Hypothalamus (tissue), 51 donors: ENCODE measurements at places on chromosomes 5 and 9.

- no peak for DNase-seq
These were observed 87.3 kb downstream of the PRDM6 start for GRCh38 chr5:123176224-123176937.

- DNase-seq: peak; percentile 43
These were observed 130.1 kb upstream of the OSMR start for GRCh38 chr5:38715696-38716095.

- DNase-seq: no peak
These were observed 424.2 kb upstream of the GRIA1 start for GRCh38 chr5:153066281-153066680.

GRCh38 chr5:78275998-78276543 lies 18.4 kb downstream of the AP3B1 start:
- DNase-seq: no peak

GRCh38 chr5:160545832-160546231 lies 124.2 kb downstream of the PTTG1 start:
- DNase-seq: no peak

GRCh38 chr9:68640421-68641089 lies 64.5 kb upstream of the PIP5K1B start:
- DNase-seq: no peak

GRCh38 chr9:134681061-134681661 lies 39.6 kb downstream of the COL5A1 start:
- no peak for DNase-seq

- DNase-seq: no peak
These were observed 158.0 kb downstream of the MAPKAP1 start for GRCh38 chr9:125549039-125549438.

- no peak for DNase-seq
These were observed 164.2 kb upstream of the PUM3 start for GRCh38 chr9:3008091-3008490.

- no peak for DNase-seq
These were observed 3.2 kb upstream of the UHRF2 start for GRCh38 chr9:6409811-6410210.

DNA sequence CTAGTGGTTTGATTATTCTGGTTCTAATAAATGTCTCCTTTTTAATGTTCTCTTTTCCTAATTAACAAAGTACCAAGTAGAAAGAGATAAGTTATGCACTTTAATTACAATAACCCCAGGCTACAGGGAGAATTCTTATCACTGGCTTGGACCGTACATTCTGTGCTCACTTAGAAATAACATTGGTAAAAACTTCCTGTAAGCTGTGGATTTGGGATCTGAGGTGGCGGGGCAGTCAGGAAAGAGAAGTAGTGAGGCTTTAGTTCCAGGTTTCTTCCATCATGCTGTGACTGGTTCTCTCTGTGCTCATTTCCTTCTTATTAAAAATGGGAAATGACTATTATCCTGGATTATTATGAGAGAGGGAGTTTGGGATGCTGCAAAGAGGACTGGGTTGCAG lies 142.0 kb downstream of the EGFLAM start:
- DNase-seq: no peak

DNA sequence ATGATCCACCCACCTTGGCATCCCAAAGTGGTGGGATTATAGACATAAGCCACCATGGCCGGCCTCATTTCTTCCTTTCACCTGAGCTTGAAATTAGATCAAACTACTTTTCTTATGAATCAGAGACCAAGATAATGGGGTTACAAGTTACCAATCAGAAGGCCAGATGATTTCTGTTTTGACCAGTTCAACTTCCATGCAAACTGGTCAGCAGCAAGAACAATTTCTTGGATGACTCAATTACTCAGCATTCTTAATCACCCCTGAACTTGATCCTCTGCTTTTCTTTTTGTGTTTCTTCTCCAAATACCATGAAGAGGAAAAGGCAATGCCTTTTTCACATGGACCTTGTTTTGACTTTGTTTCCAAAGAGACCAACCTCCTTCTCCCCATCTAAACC lies 10.0 kb upstream of the PLIN2 start:
- DNase-seq: no peak

DNA sequence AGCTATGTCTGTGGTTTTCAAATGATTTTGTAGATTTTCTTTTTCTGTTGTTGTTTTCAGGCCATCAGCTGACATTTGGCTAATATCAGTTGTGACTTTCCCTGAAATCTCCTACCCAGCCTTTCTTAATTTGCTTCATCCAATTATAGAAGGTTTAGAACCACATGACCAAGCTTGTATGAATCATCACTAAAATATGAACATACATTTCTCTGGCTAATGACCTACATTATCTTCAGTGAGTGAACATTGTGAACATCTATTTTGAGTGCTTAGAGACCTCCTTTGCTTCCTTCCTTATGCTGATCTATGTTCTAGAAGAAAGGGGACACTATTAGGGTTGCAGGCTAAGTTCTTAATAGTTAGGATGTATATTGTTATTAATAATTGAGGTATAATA lies 532.5 kb downstream of the RAB3C start:
- DNase-seq: no peak

DNA sequence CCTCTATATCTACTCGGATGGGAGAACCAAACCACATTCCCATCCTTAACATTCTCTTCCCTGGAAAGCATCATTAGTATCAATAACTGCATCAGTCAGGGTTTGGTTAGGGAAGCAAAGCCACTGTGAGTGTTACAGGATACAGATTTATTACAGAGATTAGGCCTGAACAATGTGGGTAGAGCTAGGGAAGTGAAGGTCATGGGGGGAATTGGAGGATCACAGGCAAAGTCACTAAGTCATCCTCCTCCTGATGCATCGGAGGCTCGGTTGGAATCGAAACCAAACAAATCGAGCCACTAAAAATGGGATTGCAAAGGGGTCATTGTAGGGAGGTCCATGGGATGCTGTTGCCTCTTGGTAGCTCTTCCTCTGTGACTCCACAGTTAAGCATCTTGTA lies 61.8 kb upstream of the ZBTB43 start:
- DNase-seq: no peak

DNA sequence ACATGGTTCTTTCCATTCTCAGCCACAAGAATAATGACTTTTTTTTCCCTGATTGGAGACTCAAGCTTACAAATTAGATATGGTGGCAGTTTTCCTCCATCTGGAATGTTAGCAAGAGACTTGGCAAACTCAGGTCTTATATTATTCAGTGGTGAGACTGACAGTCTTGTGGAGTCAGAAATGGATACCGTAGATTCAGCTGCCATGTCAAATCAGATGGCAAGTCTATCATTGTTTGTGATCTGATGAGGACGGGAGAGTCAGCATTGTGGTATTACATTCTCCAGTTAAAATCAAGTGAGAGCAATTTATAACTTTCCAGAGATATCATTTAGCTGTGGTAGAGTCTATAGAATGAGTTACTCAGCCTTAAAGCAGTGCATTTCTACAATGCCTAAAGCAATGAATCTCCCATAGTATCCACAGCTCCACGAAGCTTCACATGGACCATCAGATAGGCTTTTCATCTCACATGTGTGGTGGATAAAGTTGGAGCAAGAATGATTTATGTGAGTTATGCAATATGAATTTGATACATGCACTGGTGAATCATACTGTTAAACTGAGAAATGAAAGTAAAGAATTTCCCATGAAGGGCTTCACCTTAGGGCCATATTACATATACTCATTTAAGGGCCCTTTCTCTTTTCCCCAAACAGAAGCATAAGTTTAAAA lies 430.6 kb downstream of the ZNF608 start:
- DNase-seq: no peak

GRCh38 chr9:98381311-98382103 lies 126.1 kb upstream of the TBC1D2 start:
- no peak for DNase-seq

GRCh38 chr5:33227247-33227646 lies 213.5 kb upstream of the TARS1 start:
- no peak for DNase-seq

- no peak for DNase-seq
These were observed 508.1 kb upstream of the BRINP1 start for GRCh38 chr9:119877306-119877705.

GRCh38 chr5:65366655-65367054 lies 115.1 kb downstream of the ADAMTS6 start:
- DNase-seq: no peak

DNA sequence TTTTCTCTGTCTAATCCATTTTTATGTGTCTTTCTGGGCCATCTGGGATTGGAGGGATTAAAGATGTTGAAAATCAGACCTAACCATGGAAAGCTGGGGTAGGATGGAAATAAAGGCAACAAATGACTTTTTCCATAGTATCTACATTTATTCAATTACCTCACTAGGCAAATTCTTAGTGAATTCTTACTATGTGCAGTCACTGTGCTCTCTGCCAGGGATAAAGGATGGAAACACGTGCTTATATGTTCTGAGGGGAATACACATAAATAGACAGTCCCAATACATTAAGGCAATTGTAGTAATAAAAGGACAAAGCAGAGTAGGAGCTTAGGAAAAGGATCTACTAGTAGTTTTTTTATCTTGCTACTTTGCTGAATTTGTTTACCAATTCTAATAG lies 214.2 kb downstream of the PRR16 start:
- DNase-seq: no peak

GRCh38 chr5:181182651-181183050 lies 22.3 kb downstream of the TRIM7 start:
- no peak for DNase-seq

- DNase-seq: no peak
These were observed 516.6 kb downstream of the AGTPBP1 start for GRCh38 chr9:85225180-85225579.

- DNase-seq: no peak
These were observed 91.5 kb downstream of the TTLL11 start for GRCh38 chr9:122001491-122002201.

DNA sequence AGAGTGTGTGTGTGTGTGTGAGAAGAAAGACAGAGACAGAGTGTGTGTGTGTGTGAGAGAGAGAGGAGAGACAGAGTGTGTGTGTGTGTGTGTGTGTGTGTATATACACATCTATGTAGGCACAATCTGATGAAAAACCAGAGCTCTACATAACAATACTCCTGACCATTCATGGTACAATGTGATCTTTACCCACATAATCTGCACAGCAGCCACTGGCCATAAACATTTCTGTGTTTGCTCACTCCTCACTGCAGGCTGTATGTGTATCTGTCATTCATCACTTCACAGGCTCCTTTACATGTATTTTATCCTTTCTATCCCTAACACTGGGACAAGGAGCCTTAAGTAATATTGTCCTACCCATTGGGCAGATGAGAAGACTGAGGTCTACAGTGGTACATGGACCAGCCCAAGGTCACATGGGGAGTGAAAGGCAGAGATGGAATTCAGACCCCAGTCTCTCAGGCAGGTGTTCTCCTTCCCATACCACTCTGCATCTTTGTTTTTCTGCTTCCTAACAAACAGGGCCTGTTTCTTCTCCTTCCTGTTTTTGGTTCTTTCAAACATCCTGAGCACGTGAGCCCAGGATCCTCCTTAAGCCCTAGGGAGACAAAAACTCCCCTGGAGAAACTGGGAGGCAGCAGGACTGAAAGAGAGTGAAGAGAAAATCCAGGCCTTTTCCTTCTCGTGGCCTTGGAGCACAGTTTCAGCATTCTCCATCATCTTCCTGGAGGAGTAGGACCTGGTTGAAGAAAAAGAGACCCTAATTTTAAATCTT lies 201.7 kb upstream of the MSX2 start:
- no peak for DNase-seq

- DNase-seq: no peak
These were observed 153.7 kb downstream of the TLE1 start for GRCh38 chr9:81535542-81536241.

- no peak for DNase-seq
These were observed 20.7 kb downstream of the OSMR start for GRCh38 chr5:38866362-38867031.

- DNase-seq: no peak
These were observed 86.4 kb downstream of the NR3C1 start for GRCh38 chr5:143316844-143317631.

GRCh38 chr9:128927731-128928411 lies 7.1 kb downstream of the PHYHD1 start:
- peak; percentile 32 for DNase-seq

GRCh38 chr9:2029666-2030170 lies 14.6 kb downstream of the SMARCA2 start:
- no peak for DNase-seq

GRCh38 chr5:113387844-113388243 lies 46.9 kb downstream of the TSSK1B start:
- DNase-seq: no peak

GRCh38 chr9:105854783-105855724 lies 160.7 kb downstream of the TMEM38B start:
- no peak for DNase-seq

DNA sequence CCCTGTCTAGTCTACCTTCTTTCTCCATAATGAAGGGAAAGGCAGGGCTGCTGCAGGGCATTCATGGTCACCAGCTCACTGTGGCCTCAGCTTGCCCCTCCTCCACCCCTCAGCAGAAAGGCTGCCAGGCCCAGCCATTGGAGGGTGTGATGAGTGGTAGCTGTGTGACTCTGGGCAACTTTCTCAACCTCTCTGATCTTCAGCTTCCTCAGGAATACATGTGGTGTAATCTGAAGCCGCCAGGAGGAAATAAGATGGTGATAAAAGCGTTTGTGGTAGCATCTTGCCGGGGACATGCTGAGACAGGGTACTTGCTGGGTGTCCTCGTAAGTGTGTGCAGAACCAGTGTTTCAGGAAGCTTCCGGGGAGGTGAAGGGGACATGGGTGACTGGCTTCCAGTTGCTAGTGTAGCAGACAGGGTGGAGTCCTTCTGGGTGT lies 9.8 kb downstream of the CXCL14 start:
- no peak for DNase-seq

GRCh38 chr5:133679534-133679933 lies 67.2 kb upstream of the FSTL4 start:
- no peak for DNase-seq

- DNase-seq: no peak
These were observed 7.5 kb upstream of the CCDC180 start for GRCh38 chr9:97299809-97300414.

- DNase-seq: no peak
These were observed 81.6 kb upstream of the CKMT2 start for GRCh38 chr5:81151546-81151945.

DNA sequence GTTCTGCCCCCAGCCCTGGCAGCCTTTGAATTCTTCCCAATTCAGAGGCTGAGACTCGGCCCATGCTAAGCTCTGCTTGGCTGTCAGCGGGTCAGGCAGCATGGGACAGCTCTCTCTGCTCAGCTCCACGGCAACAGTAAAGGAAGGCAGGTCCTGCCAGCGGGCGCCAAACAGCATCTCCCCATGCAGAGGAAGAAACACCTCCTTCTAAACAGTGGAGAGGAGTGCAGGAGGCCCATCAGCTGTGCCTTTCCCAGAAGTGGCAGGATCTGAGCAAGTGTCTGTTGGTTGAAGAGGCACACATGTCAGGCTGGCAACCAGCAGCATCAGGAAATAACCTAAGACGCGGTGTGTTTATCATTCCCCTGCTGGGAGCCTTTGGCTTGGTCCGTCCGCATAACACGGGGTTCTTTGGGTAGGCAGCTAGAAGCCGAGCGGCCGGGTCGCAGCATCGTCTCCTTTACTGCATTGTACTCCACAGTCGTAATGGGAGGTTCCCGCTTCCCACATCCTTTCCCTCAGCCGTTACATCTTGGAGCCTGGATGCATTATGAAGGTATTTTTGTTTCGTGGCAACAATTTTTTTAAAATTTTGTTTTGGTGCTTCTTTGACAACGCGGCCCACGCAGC lies 42.7 kb upstream of the NCS1 start:
- DNase-seq: no peak
